ENCODE measurements at places on chromosomes 7 and 10. TPM values are rescaled to one million over a fixed set of nuclear protein-coding genes. Genes with fewer than 3 reads are reported as not detected.

- no peak for DNase-seq
Observed at GRCh38 chr10:51862149-51862548, 162.8 kb upstream of the CSTF2T start.

- DNase-seq = no peak
Observed at GRCh38 chr7:24936121-24936824, 43.7 kb downstream of the OSBPL3 start.

- no peak for DNase-seq
Observed at GRCh38 chr10:30675791-30676718, 46.5 kb upstream of the LYZL2 start.

DNA sequence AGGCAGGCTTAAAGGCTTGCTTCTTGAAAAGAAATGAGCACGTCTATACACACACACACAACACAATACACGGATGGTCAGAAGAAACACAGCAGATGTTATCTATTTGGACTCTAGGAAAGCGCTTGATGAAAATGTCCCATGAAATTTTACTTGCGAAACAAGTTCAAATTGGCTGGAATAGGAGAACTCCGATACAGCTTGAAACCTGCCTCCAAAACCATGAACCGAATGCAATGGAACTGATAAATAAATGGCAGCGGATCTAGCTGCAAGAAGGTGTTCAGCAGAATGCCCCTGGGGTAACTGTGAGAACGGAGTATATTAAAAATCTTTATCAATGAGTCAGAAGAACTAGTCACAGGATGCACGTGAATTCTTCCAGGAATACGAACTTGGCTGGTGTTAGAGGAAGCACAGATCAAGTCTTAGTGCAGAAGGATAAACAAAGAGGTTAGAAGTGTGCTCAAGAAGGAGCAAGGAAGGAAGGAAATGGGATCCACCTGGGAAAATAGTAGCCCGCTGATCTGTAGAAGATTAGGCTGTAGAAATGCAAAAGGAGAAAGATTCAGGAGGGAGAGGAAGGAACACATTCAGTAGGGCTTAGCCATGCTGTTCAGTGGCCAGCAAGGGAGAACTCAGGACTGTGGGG is 142.0 kb upstream of the PRKCQ start:
- peak; percentile 88 for DNase-seq

DNA sequence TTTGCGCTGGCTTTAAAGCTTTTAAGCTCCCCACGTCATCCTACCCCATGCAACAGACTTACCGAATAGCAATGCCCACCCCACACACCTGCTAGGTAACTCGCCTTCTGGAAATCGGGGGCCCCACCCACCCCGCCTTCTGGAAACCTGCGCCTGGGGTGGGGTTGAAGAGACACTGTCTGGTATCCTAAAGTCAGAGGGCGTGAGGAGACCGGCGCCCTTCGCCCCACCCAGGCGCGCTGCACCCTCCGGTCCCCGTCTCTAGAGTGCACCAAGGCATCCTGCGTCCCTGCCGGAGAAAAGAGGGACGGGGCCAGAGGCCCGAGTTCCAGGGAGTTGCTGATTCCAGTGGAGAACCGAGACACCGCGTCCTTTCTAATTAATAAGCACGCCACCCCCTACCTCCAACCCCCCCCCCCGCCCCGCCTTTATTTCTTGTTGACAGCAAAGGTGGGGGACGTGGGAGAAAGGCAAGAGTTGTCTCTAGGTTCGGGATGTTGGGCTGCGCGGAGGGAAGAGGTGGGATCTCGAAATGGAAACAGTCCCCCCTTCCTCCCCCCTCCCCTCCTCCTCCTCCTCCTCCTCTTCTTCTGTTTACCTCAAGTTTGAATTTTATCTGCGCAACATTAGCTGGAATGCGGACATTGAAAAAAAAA is 220.9 kb upstream of the MKLN1 start:
- no peak for DNase-seq

- no peak for DNase-seq
Observed at GRCh38 chr10:77959384-77959783, 32.8 kb upstream of the DLG5 start.

GRCh38 chr7:5831196-5831595 is 49.4 kb upstream of the OCM start:
- DNase-seq = no peak

DNA sequence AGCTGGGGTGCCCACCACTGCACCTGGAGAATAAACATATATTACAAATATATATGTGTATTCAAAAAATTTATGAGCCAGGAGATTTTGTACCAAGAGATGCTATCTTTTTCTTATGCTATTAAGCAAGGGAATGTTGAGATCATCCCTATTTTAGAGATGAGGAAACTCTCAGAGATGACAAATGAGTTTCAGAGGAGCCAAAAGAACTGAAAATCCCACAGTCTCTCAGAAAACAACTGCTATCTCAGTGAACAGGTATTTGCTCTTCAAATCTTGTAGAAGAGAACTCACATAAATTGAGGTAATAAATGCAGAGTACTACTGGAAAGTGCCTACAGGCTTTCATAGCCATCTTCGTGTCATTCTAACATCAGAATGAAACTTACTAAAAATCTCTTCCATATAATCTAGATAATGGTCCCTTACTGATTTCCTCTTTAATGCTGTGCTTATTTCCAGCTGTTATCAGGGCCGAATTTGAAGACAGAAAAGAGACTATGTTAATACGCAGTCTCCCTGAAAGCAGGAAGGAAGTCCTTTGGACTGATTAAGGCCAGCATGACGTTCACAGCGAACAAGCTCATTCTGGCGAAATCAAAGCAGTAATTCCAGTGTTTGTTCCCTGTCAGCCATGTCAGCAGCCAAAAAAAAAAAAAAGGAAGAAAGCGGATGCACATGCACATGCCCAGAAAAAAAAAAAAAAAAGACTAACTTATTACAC is 29.4 kb upstream of the ANAPC16 start:
- no peak for DNase-seq

Gene UCMA
- not detected for polyA plus RNA-seq
